NCI-H69 (cell line): ENCODE measurements at places on chromosomes 6 and 20.

- DNase-seq: no peak
These were observed 121.2 kb downstream of the PTPRT start for GRCh38 chr20:43068482-43068881.

DNA sequence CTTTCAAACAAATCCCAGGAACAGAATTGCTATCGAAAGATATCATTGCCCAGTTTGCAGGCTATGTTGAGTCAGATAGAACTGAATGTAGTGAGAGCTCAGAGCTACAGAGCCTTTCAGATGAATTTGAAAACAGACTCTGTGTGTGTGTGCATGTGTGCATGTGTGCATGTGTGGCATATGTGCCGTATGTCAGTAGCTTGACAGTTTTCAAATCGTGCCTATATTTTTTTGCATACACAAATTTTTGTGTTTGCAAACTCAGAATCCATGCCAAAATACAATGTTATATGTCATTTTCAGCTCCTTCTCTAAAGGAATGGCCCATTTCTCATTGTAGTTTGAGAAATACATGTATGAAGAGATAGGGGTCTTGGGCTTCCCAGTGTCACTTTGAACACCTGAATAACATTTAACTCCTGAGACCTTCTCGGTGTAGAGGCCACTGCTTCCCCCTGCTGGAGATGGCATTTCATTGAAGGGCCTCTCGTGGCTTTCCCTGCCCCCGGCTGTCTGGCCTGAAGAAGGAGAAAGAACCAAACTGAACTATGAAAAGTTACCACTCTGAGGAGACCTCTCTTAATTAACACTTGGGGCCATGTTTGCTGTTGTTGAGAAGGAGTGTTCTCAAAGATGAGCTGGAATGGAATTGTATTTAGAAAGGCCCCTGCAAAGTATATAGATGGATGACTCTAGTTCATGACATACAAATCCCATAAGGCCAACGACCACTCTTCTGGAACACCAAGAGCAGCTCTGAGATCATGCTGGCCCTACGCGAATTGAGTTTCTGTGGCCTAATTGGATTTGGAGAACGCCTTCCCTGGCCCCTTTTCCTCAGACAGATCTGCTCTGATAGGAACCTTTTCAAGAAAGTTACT lies 58.7 kb downstream of the VAPB start:
- peak; percentile 31 for DNase-seq

- no peak for DNase-seq
These were observed 667.6 kb downstream of the KIF16B start for GRCh38 chr20:15905661-15906060.

DNA sequence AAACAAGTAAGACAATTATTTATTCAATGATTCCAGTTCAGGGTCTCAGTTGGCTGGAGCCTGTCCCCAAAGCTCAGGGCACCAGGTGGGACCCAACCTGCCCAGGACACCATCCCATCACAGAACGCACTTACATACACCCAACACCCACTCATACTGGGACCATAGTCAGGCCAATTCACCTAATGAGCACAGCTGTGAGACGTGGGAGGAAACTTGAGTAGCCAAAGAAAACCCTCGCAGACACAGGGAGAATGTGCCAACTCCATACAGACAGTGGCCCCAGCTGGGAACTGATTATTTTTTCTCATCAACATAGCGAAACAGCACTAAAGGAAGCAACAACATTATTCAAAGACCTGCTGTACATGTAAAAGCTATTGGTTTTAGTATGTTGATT lies 58.6 kb upstream of the DOK5 start:
- DNase-seq: no peak
